Stimulated activated CD4-positive, alpha-beta T cell treated with anti-CD3 and anti-CD28 coated beads, Interleukin-4, amount 100 ng/mL, for 48 hours (primary cell): ENCODE measurements at places on chromosomes 7 and 10.

DNA sequence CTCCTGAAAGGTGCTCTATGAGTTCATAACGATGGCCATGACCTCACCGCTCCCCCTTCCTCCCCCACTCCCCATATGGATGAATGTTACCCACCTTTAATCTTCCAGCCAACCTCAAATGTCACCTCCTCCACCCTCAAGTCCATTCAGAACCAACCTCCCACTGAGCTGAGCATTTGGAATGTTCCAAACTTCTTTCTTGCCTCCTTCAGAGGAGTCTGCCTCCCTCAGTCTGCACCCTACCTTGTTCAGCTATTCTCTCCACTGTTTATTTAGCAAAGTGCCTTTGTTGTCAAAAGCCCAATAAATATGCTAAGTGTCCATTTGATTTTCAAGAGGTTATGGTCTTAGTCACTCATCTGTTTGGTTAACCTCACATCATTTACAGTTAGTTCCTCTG is 22.9 kb upstream of the MTPAP start:
- no peak for DNase-seq

DNA sequence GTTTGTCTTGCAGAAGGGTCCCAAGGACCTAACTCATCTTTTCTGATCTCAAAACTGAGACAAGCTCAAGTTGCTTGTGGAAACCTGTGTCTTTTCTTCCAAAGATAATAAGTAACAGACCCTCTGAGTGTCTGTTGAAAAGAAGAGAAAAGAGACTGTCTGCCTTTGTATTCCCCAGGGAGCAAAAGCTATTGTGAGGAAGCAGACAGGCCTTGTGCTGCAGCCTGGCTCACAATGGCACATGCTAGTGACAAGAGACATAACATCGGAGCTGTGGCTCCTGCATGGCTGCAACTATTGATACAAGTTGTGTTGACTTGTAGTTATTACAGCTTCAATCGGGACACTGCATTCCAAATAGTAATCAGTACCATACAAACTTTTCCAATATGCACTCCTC is 202.9 kb downstream of the DKK1 start:
- no peak for DNase-seq

DNA sequence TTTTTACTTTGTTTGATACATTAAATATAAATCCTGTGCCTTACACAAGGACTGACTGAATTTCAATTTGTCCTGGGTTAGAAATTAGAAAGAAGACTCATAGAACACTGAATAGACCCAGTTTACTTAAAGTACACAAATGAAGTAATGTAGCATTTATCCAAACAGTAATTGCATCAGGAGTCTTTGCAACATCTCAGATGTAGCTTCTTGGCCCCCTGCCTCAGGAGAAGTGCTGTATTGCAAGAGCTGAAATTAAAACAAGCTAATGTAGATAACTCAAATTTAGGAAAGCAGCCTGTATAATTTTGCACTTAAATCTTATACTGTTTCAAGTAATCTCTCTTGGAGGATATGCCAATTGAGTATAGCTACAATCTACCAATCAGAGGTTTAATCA is 54.3 kb upstream of the KCND2 start:
- DNase-seq: no peak

- no peak for DNase-seq
These were observed 72.8 kb upstream of the MTPN start for GRCh38 chr7:136049818-136050461.

DNA sequence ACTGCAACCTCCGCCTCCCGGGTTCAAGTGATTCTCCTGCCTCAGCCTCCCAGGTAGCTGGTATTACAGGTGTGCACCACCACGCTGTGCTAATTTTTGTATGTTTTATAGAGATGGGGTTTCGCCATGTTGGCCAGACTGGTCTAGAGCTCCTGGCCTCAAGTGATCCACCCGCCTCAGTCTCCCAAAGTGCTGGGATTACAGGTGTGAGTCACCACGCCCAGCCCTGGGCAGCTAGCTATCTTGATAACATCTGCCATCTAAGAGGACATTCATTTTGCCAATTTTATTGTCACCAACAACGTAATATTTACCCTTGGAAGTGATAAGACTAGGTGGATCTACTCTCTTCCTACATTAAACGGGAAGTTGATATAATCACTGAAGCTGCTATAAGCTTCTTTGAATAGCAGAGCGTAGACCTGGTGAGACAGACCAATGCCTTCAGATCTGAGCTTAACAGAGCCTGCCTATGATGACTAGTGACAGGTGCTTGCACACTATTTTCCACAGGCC is 39.7 kb upstream of the SLC35B4 start:
- no peak for DNase-seq

DNA sequence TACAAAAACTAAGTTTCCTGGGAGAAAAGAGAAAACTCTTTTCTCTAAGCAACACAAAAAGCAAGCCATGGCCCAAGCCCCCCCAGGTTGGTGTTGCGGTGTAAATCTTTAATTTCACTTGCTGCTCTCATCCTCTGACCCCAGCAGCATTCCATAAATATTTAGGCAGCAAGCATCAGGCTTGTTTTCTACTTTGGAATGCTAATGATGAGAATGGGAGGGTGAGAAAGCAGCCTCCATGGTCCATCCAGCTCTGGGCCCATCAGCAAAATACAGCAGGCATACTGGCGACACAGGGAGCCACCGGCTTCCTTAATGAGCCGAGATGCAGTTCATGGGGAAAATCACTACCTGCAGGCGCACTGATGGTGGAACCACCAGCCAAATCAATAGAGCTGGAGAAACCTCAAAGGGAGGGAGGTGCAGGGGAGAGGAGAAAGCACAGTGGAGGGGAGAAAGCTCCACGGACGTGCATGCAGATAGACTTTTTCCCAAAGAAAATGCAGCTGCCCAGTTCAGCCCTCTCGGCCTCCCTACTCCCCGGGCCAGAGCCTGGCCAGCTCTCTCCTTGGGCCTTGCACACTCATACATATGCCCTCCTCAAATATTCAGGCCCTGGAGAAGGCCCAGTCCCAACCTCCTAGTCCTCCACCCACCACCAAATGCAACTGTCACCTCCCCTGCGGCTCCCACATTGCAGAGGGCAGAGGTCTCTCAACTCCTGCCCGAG is 131.9 kb downstream of the GRID1 start:
- DNase-seq: no peak

DNA sequence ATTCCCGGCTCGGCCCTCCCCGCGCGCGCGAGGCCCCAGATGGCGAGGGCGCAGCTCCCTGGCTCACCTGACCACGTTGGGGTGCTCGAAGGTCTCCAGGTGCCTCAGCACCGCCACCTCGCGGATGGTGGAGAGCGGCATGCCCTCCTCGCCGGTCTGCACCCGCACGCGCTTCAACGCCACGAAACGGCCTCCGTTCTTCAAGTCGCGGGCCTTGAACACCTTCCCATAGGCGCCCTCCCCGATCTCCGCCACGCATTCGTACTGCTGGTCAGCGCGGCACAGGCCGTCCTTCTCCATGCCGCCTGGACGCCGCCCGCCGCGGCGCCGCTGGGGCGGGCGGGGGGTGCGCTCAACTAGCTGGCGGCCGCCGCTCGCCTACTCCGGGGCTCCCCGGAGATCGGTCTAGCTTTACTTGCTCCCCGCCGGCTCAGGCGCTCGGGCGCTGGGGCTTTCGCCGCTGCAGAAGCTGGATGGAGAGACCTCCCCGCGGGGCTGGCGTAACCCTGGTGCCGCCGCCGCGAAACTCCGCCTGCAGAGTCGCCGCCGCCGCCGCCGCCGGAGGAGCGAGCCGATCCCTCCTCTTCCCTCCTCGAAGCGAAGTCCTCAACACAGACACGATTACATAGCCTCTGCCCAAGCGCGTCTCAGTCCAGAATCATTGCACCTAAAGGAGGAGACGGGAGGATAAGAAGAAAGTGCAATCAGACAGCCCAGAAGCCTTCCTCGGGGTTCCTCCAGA is 3.2 kb downstream of the CDK6 start:
- peak; percentile 87 for DNase-seq

DNA sequence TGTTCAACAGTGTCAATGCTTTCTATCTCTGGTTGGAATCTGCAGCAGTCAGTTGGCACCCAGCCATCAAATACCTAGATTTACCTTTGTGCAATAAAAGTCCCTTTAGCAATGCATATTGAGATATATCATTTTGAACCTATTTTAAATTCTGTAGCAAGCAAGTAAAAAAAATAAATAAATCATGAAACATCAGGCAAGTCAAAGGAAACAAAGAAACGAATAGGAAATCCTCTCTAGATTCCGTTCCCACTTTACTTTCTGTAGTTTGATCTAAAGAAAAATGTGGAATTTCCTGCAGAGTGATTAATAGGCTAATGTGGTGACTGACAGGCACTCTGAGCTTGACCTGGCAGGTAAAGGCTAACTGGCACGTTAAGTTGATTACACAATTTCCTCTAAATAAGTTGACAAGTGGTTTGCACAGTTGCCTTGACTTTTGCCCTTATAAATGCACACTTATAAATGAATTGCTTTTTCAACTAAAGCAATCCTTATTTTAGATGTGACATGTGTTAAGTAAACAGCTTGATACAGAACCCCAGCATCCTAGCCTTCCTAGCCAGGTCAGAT is 208.1 kb upstream of the TCF7L2 start:
- no peak for DNase-seq

- no peak for DNase-seq
These were observed 147.9 kb upstream of the FRMD4A start for GRCh38 chr10:14478604-14479003.

- no peak for DNase-seq
These were observed 192.3 kb upstream of the STK17A start for GRCh38 chr7:43390576-43390975.

DNA sequence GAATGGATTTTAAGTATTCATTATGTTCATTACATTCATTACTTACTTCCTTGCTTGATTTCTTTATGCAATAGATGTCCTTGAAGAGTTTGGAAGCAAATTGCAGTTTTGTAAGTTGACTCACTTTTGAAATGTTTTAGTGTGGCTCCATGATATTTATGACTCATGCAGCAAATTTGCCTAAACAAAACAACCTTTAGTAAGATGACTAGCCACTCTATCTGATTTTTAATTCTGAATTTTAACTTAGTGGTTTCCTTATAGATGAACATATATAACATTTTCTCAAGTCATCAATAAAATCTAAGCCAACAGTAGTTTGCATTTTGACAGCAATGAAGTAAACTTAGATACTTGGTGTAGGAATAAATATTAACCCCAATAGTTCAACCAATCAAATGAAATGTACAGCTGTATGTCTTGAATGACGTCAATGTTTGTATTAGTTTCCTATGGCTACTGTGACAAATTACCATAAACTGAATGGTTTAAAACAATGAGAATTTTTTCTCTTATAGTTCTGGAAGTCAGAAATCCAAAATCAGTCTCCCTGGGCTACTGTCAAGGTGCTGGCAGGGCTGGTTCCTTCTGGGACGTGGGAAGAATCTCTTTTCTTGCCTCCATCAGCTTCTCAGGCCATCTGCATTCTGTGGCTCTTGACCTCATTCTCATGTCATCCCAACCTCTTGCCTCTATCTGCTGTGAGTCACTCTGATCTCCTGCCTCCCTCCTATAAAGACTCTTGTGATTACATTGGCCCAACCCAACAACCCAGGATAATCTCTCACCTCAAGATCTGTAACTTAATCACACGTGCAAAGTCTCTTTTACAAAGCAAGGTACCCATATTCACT is 73.4 kb downstream of the AHR start:
- DNase-seq: no peak
